ENCODE measurements at places on chromosomes 2 and 18.
A peak's percentile ranks its signal among the peaks of the same experiment; 100 is the strongest.

DNA sequence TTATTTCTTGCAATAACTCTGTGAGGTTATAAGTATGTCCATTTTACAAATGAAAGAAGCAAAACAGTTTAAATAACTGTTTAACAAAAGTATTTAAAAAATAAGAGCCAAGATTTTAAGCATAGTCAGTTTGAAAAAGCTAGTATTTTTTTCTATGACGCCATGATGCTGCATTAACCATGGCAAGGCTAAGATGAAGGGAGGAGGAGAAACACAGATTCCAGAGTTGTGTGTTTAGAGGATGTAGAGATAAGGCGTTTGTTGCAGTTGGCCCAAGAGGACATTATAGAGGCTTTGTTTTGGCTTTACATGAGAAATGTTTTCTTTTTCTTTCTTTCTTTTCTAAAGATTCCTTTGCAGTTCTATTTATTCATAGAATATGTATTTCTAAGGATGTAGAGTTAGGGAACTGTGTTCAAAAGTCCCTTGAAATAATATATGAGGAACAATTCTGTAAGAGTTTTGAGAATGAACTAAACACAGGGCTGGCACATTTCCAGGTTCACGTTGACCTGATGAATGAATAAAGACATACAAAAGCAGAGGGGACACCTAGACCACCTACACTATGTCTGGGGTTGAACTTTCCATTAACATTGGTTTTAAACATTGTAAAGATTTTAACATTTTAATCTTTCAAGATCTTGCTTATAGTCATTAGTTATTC, 244.2 kb downstream of the KCNS3 start:
- no peak overlapping the region for H3K4me3 ChIP-seq
- H3K36me3 ChIP-seq = no peaks in the 10 kb centered on the region
- DNase-seq = no peak
- no peak overlapping the region for H3K27ac ChIP-seq
- H3K4me1 ChIP-seq = no peaks in the 10 kb centered on the region

GRCh38 chr2:20128506-20129330, 77.3 kb upstream of the LAPTM4A start:
- H3K36me3 ChIP-seq = no peaks in the 10 kb centered on the region
- no peak overlapping the region for H3K4me3 ChIP-seq
- no peak for DNase-seq
- no peak overlapping the region for H3K27ac ChIP-seq
- no peaks in the 10 kb centered on the region for H3K27me3 ChIP-seq

GRCh38 chr2:20050646-20051531, 539 bp downstream of the LAPTM4A start:
- peaks cover 14% of the 10 kb centered on the region for H3K4me1 ChIP-seq
- H3K27ac ChIP-seq = peak overlapping the region; percentile 100

DNA sequence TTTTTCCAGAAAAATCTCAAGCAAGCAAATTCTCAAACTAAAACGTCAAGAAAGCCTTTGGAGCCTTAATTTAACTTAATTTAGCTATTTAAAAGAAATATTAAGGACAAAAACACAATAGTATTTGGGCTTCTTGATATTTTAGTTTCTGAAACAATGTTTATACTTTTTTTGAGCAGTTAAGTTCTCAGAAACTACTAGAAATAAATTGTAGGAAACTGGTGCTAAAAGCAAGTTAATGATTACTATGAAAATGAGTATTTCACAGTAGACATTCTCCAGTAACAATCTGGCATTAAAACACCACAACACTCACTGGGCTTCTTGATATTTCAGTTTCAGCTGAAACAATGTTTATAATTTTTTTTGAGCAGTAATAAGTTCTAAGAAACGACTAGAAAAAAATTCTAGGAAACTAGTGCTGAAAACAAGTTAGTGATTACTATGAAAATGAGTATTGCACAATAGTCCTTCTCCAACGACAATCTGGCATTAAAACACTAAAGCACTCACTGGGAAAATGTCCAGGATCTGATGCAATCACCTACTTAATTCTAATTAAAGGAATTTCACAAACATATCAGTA, 45.1 kb downstream of the TRAK2 start:
- H3K36me3 ChIP-seq = peaks cover 6% of the 10 kb centered on the region
- H3K27ac ChIP-seq = no peak overlapping the region
- H3K4me3 ChIP-seq = no peak overlapping the region
- no peak for DNase-seq
- H3K27me3 ChIP-seq = no peaks in the 10 kb centered on the region
- no peaks in the 10 kb centered on the region for H3K4me1 ChIP-seq

- DNase-seq = no peak
- no peak overlapping the region for H3K4me3 ChIP-seq
- H3K27me3 ChIP-seq = peaks cover 21% of the 10 kb centered on the region
- no peak overlapping the region for H3K27ac ChIP-seq
- no peaks in the 10 kb centered on the region for H3K36me3 ChIP-seq
These were observed 1.3 kb downstream of the LRRTM1 start for GRCh38 chr2:80303006-80303908.

DNA sequence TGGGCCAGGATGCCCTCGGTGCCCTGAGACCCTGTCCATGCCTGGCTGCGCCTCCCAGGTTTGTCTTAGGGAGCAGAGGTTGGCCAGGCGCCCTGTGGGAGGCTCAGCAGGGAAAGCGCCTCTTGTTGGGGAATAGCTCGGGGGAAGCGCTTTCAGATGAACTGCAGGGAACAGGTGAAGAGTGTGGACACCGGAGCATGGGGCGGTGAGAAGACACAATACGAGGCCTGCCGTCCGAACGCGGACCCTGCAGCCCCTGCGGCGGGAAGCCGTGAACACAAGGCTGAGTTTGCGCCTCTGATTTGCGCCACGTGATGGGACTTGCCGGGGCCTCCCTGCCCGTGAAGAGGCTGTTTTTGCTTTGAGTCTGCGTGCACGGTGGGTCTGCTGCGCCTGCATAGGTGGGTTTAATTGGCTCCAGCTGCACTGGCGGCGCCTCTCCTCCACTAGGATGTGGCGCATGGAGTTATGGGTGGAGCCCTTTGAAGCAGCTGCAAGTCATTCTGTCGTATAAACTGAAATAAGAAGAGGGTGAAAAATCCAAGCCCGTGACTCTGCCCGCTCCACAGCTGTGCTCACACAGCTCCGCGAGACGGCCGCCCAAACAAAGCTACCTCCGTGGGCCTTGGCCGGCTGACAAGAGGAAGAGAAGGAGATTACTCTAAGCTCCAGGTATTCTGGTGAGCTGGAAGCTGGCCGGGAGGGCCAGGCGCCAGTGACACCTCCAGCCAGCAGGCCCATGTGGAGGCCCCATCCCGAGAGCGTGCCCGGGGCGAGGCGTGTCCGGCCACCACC, 103.5 kb upstream of the CTDP1 start:
- H3K27me3 ChIP-seq = no peaks in the 10 kb centered on the region
- H3K4me1 ChIP-seq = peaks cover 13% of the 10 kb centered on the region
- no peaks in the 10 kb centered on the region for H3K36me3 ChIP-seq
- no peak overlapping the region for H3K27ac ChIP-seq

DNA sequence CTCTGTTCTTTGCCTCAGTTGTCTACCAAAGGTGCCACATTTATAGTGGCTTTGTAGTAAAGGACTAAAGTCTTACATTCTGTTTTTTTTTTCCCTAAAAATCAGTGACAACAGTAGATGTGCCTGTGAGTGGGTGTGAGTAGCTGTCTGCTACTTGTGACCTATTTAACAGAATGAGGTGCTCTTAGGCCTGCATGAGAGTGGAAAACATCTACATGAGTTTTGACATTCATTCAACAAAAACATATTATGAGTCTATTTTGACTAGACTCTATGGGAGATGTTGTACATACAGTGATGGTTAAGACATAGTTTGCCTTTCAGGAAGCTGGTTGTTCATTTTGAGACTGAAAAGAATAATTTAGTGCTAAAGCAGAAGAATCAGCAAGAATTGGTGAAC, 36.7 kb downstream of the IL1R2 start:
- H3K27me3 ChIP-seq = no peaks in the 10 kb centered on the region
- H3K4me3 ChIP-seq = no peak overlapping the region
- peaks cover 19% of the 10 kb centered on the region for H3K4me1 ChIP-seq
- no peak overlapping the region for H3K27ac ChIP-seq
- no peak for DNase-seq

DNA sequence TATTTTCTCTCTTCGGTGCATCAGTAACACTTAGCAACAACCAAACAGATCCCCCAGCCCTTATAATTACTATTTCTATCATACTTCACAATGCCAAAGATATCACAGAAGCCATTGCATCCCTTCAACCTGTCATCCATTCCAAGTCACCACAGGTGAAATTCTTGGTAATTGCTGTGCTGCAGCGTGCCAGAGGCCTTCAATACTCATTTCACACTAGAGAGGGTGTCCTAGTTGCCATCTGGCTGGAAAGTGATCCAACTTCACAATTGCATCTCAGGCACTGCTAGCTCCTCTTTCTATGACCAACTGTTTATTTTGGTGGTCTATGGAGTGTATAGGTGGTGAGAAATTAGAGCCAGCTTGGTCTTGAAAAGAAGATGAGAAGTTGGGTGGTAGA, 131.2 kb downstream of the NUP35 start:
- no peak overlapping the region for H3K4me3 ChIP-seq
- no peak for DNase-seq
- no peak overlapping the region for H3K27ac ChIP-seq
- no peaks in the 10 kb centered on the region for H3K36me3 ChIP-seq
- no peaks in the 10 kb centered on the region for H3K27me3 ChIP-seq

DNA sequence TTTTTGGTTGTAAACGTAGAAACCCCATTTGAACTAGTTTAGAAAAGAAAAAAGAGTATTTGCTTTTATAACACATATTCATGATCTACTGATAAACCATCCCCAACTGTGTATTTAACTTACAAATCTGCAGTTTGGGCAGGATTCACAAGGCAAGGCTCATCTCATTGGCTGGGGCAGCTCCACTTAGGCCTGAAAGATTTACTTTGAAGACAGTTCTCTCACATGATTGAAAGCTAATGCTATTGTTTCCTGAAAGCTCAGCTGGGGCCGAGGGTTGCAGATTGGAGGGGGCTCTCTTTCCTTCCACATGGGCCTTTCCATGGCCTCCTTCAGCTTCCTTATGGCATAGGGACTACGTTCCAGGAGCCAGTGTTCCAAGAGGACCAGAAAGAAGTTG, 47.4 kb downstream of the ARHGAP15 start:
- peak overlapping the region; percentile 71 for H3K27ac ChIP-seq
- H3K27me3 ChIP-seq = no peaks in the 10 kb centered on the region
- no peak overlapping the region for H3K4me3 ChIP-seq
- DNase-seq = no peak
- H3K36me3 ChIP-seq = peaks cover 8% of the 10 kb centered on the region

Data from natural killer cell (primary cell).